Activated CD4-positive, alpha-beta T cell treated with anti-CD3 and anti-CD28 coated beads, Interleukin-2, amount 50 U/mL, for 1 hour (primary cell): ENCODE measurements at places on chromosomes 3 and 15.
A peak's percentile ranks its signal among the peaks of the same experiment; 100 is the strongest.

DNA sequence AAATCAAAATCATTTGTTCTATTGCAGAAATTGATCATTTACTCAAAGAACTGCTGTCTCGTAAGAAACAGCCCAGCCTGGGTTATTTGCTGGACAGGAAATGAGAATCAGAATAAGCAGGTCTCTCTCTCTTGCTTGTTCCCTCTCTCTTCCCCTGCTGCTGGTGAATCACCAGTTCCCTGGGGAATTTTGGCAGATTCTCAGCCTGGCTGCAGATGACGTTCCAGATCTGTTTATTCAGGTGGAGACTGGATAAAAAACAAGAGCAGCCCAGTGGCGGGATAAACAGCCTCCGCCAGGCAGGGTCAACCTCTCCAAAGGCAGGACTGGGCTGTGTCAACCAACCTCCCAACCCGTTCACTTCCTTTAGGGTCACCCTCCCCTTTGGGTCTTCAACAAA is 72.1 kb downstream of the LRIG1 start:
- DNase-seq: no peak

DNA sequence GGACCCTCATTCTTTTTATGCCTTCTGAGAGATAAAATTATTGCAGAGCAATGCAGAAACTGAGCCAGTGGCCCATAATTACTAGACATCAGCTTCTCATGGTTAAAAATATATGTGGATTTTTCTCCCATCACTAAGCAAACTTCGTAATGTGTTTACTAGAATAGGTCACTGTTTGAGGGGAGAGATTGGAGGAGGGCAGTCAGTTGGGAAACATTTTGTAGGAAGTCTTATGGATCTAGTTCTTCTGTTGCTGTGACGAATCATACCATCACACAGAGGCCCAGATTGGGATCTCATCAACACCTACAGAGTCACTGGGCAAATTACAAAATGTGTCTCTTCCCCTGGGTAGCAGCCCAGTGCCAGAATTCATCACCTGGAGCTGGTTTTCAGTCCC is 81.4 kb downstream of the PDE8A start:
- no peak for DNase-seq

DNA sequence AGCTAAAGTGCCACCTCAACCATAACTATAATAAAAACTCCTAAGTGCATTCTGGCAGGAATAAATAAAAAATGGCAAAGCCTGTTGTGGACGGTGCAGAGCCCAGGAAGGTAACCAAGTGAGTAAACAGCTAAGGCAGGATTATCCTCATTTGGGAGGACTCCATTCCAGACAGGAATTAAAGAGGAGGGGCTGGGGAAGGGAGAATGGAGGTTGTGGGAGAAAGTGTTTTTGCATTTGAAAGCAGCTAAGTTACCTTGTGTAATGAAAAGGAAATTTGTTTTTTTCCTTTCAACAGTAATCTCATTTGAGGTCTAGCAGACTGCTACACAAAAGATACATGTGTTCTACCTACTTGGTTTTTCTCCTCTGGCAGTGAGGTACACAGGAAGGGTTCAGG is 248.5 kb downstream of the TIGIT start:
- no peak for DNase-seq

- DNase-seq: peak; percentile 31
These were observed 11.3 kb upstream of the C3orf52 start for GRCh38 chr3:112074616-112075497.

DNA sequence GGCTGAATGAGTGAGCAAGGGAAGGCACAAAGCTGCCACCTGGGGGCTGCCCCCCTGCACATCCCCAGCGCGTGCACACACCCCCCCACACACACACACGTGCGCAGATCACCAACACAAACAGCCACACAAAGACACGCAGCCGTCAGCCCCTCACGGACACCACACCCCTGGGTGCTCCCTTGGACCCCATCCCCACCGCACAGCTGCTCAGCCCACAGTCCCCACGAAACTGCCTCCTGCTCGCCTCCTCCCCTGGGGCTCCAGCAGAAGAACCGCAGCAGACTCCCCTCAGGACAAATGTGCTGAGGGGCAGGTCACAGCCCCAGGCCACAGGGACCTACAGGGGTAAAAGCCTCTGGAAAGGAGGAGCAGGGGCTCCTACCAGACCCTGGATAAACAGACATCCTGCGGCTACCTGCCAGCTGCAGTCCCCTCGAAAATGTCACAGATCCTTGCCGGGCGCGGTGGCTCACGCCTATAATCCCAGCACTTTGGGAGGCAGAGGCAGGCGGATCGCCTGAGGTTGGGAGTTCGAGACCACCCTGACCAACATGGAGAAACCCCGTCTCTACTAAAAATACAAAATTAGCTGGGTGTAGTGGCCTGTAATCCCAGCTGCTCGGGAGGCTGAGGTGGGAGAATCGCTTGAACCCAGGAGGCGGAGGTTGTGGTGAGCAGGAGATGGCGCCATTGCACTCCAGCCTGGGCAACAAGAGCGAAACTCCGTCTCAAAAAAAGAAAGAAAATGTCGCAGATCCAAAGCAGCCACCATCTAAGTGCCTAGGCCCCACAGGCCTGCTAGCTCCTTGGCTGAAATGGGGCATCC is 6.5 kb downstream of the TWF2 start:
- peak; percentile 45 for DNase-seq
